ENCODE measurements at places on chromosomes 12 and 14. TPM values are rescaled to one million over a fixed set of nuclear protein-coding genes. Genes with fewer than 3 reads are reported as not detected.

DNA sequence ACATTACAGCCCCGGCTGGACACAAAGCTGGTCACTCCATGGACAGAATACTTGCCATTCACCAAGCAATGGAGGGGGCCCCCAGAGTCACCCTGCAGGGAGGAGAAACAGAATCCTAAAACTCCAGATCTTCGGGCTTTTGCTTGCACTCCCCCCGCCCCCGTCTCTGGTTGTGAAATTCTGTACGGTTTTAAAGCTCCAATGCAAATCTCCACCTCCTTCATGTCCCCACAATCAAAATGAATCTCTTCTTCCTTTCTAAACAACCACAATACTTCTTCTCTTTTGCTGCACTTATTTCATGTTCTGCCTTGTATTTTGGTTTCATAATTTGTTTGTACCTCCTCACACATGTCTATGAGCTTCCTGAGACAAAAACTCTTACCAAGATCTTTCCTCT is 5.8 kb upstream of the BIN2 start:
- no peaks in the 10 kb centered on the region for H3K36me3 ChIP-seq
- DNase-seq = no peak
- no peaks in the 10 kb centered on the region for H3K4me1 ChIP-seq
- H3K27me3 ChIP-seq = no peaks in the 10 kb centered on the region
- H3K4me3 ChIP-seq = no peak overlapping the region

DNA sequence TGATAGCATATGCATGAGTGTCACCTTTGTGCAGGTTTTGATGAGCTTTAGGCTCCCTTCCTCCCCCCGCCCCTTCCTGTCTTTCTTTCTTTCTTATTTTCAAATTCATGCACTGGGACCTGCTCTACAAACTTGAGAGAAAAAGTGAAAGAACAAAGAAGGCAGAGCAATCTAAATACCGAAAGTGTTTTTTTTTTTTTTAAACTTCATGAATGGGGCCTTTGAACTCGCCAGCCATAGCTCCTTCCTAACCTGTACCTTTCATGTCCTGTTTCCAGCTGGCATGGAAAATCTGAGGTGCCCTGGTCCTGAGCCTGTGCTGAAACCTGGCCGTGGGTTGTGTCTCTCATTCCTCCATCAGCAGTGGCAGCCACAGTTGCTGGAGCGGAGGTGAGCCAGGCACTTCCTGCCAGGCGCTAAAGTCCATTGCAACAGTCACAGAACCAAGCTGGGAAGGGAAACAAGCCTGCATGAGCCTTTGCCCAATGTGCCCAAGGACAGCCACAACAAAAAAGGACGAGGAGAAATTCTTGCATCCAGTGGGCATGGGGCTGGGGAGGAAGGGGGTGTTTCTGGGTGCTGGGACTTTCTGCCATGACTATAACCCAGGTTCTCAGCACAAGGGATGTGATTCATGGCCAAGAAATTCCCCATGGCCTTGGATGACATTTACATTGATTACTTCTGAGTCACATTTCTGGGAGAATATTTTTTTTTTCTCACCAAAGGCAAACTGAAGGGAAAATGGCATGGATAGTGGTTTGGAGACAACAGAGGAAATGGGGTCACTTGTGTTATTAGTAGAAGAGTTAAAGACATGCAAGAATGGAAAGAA is 102.7 kb downstream of the TMEM30B start:
- peak overlapping the region; percentile 35 for H3K27ac ChIP-seq
- no peak overlapping the region for H3K4me3 ChIP-seq
- H3K36me3 ChIP-seq = no peaks in the 10 kb centered on the region
- no peaks in the 10 kb centered on the region for H3K27me3 ChIP-seq
- peaks cover 9% of the 10 kb centered on the region for H3K4me1 ChIP-seq

Gene MAP3K9
- 0.96 TPM for total RNA-seq

GRCh38 chr12:102549691-102550090 is 69.3 kb upstream of the IGF1 start:
- no peak overlapping the region for H3K4me3 ChIP-seq
- no peaks in the 10 kb centered on the region for H3K36me3 ChIP-seq
- DNase-seq = no peak
- H3K27ac ChIP-seq = no peak overlapping the region
- no peaks in the 10 kb centered on the region for H3K27me3 ChIP-seq

Gene SYT10
- total RNA-seq = not detected

DNA sequence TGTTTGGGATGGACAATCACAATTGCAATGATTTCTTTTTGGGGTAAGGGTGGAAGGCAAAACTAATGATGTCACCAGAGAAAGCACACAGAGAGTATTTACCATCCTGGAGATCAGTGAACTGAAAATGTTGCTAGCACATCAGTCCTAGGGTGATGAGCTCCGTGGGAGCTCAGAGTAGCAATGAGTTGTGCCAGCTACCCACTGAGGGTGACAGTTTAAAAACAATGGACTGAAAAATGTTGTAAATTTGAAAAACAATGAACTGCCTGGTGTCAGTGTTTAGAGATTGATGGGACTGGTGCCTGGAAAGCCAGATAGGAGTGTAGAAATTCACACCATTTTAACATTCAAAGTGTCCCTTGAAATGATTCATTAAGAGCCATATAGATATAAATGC is 198.5 kb downstream of the ATP23 start:
- no peaks in the 10 kb centered on the region for H3K4me1 ChIP-seq
- DNase-seq = no peak
- H3K4me3 ChIP-seq = no peak overlapping the region
- no peak overlapping the region for H3K27ac ChIP-seq

- no peak overlapping the region for H3K27ac ChIP-seq
- no peaks in the 10 kb centered on the region for H3K36me3 ChIP-seq
- H3K4me3 ChIP-seq = no peak overlapping the region
Measured at GRCh38 chr14:56026506-56026905, 91.7 kb upstream of the PELI2 start.

Gene PIWIL1
- total RNA-seq = not detected

Gene TRHDE
- 34.0 TPM for total RNA-seq

Gene PLXNC1
- 1.8 TPM for total RNA-seq

Gene FAIM2
- total RNA-seq = 0.75 TPM

Gene SMIM41
- 7.9 TPM for total RNA-seq

GRCh38 chr12:23535441-23535840 is 414.0 kb downstream of the SOX5 start:
- no peaks in the 10 kb centered on the region for H3K4me1 ChIP-seq
- no peak overlapping the region for H3K27ac ChIP-seq
- H3K27me3 ChIP-seq = no peaks in the 10 kb centered on the region
- DNase-seq = no peak
- H3K36me3 ChIP-seq = no peaks in the 10 kb centered on the region

Gene ADAM20
- 4.6 TPM for total RNA-seq

Gene CLMN
- total RNA-seq = 4.7 TPM

DNA sequence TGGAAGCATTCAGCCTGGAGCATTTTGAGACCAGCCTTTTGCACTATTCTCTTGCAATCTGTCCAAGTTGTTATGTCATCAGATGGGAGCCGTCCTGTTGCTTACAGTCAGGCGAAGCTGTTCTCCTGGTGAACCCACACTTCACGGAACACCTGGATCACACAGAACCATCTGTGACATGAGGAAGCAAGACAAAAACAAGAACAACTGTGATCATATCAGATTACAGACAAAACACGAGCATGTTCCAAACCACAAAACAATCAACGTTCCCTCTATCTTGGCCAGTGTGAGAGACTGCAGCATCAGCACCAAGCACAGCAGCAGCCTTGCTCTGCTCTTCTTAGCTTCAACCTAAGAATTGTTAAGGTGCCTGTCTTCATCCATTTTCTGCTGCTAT is 180.5 kb upstream of the SFSWAP start:
- H3K27ac ChIP-seq = no peak overlapping the region
- H3K4me1 ChIP-seq = no peaks in the 10 kb centered on the region
- no peak for DNase-seq
- no peak overlapping the region for H3K4me3 ChIP-seq
- no peaks in the 10 kb centered on the region for H3K27me3 ChIP-seq
- H3K36me3 ChIP-seq = no peaks in the 10 kb centered on the region

GRCh38 chr12:51705450-51705849 is 114.4 kb downstream of the SCN8A start:
- H3K36me3 ChIP-seq = no peaks in the 10 kb centered on the region
- no peak for DNase-seq
- H3K27me3 ChIP-seq = no peaks in the 10 kb centered on the region
- H3K4me1 ChIP-seq = no peaks in the 10 kb centered on the region

- no peak for DNase-seq
- H3K4me3 ChIP-seq = no peak overlapping the region
- no peak overlapping the region for H3K27ac ChIP-seq
- H3K27me3 ChIP-seq = no peaks in the 10 kb centered on the region
Measured at GRCh38 chr14:61090432-61091216, 109.6 kb downstream of the SLC38A6 start.

Gene KIF5A
- not detected for total RNA-seq

DNA sequence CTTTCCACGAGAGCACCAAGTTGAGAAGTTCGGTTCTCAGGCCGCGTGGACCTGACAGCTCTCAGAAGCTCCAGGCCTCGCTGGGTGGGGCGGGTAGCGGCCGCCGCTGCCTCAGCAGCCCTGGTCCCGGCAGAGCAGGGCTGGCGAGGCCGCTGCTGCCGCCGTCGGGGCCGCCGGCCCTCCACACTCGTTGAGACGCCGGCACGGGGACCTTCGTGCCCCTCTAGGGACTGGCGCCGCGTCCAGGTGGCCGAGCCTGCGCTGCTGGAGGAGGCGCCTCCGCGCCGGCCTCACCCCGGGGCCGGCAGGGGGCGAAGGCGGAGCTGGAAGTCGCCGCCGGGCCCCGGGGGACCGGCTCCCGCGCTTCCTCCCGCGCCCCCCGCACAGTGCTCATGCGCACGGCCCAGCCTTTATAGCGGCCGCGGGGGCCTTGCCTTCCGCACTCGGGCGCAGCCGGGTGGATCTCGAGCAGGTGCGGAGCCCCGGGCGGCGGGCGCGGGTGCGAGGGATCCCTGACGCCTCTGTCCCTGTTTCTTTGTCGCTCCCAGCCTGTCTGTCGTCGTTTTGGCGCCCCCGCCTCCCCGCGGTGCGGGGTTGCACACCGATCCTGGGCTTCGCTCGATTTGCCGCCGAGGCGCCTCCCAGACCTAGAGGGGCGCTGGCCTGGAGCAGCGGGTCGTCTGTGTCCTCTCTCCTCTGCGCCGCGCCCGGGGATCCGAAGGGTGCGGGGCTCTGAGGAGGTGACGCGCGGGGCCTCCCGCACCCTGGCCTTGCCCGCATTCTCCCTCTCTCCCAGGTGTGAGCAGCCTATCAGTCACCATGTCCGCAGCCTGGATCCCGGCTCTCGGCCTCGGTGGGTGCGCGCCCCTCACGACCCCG is at the start of gene COCH:
Gene COCH, plus strand, starts transcription at position 440 of the 879 bp plus-strand sequence. Its CDS starts 380 bp downstream, at position 820.
- H3K27ac ChIP-seq = no peak within 1 kb of the TSS
- H3K36me3 ChIP-seq = no peaks in the 10 kb centered on the region
- peak within 1 kb of the TSS; percentile 66 for H3K4me3 ChIP-seq
- DNase-seq = no peak
- H3K4me1 ChIP-seq = peaks cover 8% of the 10 kb centered on the region

Gene RFLNA
- not detected for total RNA-seq

DNA sequence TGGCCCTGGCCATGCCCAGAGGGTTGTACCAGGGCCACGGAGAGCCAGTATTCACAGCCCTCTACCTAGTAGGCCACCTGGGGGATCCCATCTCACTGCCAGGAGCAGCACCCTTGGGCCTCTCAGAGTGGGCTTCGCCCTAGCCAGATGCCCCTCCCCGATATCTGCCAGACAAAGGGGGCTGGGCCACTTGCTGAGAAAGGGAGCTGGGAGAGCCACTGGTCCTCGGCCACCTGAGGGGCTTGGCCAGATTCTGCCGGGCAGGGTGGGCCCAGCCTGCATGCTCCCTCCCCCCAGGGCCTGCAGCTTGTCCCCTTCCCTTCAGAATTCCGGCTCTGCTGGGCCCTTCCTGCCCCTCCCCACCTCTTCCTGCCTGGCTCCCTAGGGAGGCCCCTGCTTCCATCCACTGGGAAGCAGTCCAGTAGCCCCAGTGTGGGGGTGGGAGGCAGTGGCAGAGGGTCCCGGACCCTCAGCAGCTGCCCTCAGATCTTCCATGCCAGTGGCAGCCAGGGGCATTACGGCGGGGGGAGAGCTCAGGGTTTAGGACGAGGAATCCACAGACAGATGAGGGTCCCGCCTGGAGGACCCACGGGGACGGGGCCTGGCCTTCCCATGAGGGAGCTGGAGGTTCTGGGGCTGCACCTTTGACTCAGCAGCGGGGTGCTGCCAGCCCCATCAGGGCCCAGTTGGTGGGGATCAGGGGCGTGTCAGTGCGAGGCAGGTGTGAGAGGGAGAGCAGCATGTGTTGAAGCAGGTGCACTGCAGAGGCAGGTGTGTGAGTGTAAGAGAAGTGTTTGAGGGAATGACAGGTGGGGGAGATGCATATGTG is 2.4 kb downstream of the CRIP2 start:
- H3K27me3 ChIP-seq = no peaks in the 10 kb centered on the region
- peak overlapping the region; percentile 91 for H3K4me3 ChIP-seq
- peak overlapping the region; percentile 96 for H3K27ac ChIP-seq
- no peak for DNase-seq

GRCh38 chr12:90562671-90563070 is 392.3 kb downstream of the CCER1 start:
- no peaks in the 10 kb centered on the region for H3K27me3 ChIP-seq
- H3K36me3 ChIP-seq = no peaks in the 10 kb centered on the region
- H3K4me3 ChIP-seq = no peak overlapping the region
- no peak for DNase-seq

GRCh38 chr14:70585231-70585630 is 15.2 kb downstream of the MED6 start:
- DNase-seq = no peak
- no peaks in the 10 kb centered on the region for H3K27me3 ChIP-seq
- no peaks in the 10 kb centered on the region for H3K4me1 ChIP-seq

Gene NCKAP5L
- 33.4 TPM for total RNA-seq

DNA sequence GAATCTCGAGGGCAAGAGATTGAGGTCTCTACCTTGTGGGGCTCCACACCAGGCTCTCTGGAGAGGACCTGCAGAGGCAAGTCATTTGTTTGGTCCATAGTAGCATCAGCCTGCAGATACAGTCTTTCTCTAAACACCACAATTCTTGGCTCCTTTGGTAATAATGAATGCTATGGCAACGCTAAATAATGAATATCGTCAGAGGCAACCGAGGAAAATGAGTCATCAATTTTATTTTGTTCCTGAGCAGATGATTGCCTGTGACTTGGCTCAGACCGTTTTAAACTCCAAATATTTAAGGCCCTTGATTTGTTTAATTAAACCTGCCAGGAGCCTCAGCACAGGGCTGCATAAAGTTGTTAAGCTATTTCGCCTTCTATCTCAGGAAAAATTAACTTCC is 924.1 kb upstream of the TMEM132C start:
- no peak for DNase-seq
- H3K4me3 ChIP-seq = no peak overlapping the region
- no peaks in the 10 kb centered on the region for H3K4me1 ChIP-seq
- H3K27me3 ChIP-seq = no peaks in the 10 kb centered on the region

Gene MYF5
- total RNA-seq = not detected

- H3K27ac ChIP-seq = no peak overlapping the region
- H3K4me1 ChIP-seq = no peaks in the 10 kb centered on the region
- no peak overlapping the region for H3K4me3 ChIP-seq
- H3K27me3 ChIP-seq = no peaks in the 10 kb centered on the region
Measured at GRCh38 chr12:121371404-121371803, 19.2 kb upstream of the ANAPC5 start.

Gene AGAP2
- total RNA-seq = 11.5 TPM

- no peaks in the 10 kb centered on the region for H3K4me1 ChIP-seq
- DNase-seq = no peak
- H3K27ac ChIP-seq = no peak overlapping the region
- no peaks in the 10 kb centered on the region for H3K36me3 ChIP-seq
- no peak overlapping the region for H3K4me3 ChIP-seq
Measured at GRCh38 chr12:25695574-25695973, 142.5 kb upstream of the LMNTD1 start.

- H3K36me3 ChIP-seq = peaks cover 26% of the 10 kb centered on the region
- no peak overlapping the region for H3K4me3 ChIP-seq
- DNase-seq = no peak
- no peaks in the 10 kb centered on the region for H3K4me1 ChIP-seq
- H3K27me3 ChIP-seq = no peaks in the 10 kb centered on the region
Measured at GRCh38 chr14:91223028-91223783, 21.3 kb downstream of the GPR68 start.
